ENCODE measurements at places on chromosomes 6 and 20.

GRCh38 chr20:44720997-44721784, 6.0 kb downstream of the CCN5 start:
- no peak for DNase-seq

GRCh38 chr6:169824848-169825557, 73.6 kb downstream of the ERMARD start:
- DNase-seq = peak; percentile 5

- no peak for DNase-seq
Measured at GRCh38 chr6:168071620-168072019, 7.4 kb downstream of the FRMD1 start.

- DNase-seq = no peak
Measured at GRCh38 chr6:107853230-107853629, 29.1 kb upstream of the SCML4 start.

GRCh38 chr6:168133168-168133561, 54.2 kb upstream of the FRMD1 start:
- DNase-seq = no peak

- DNase-seq = peak; percentile 12
Measured at GRCh38 chr20:64112691-64113443, 5.5 kb upstream of the NPBWR2 start.

GRCh38 chr6:166687070-166687878, 60.2 kb upstream of the RPS6KA2 start:
- DNase-seq = no peak

- DNase-seq = no peak
Measured at GRCh38 chr6:137283940-137284810, 65.0 kb upstream of the IFNGR1 start.

- DNase-seq = no peak
Measured at GRCh38 chr6:37068356-37069270, 63.2 kb downstream of the FGD2 start.

DNA sequence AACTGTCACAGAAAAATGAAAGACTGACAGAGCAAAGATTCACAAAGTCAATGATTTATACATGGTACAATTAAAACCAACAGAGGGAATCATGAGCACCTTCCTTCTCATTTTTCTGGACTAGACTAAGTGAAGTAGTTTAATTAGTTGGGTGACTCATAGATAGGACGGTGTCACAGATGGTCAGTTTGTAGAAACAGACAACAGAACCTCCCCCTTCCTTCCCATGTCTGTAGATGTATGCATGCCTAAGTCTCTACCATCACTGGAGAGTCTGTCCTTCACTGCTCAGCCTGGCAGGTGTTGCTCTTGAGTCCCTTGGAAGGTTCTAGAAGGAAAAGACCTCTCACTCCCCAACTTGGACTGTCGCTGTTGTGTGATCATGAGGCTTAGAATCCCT, 75.4 kb upstream of the EEF1E1 start:
- no peak for DNase-seq

GRCh38 chr6:110951986-110952794, 6.3 kb upstream of the GTF3C6 start:
- no peak for DNase-seq

DNA sequence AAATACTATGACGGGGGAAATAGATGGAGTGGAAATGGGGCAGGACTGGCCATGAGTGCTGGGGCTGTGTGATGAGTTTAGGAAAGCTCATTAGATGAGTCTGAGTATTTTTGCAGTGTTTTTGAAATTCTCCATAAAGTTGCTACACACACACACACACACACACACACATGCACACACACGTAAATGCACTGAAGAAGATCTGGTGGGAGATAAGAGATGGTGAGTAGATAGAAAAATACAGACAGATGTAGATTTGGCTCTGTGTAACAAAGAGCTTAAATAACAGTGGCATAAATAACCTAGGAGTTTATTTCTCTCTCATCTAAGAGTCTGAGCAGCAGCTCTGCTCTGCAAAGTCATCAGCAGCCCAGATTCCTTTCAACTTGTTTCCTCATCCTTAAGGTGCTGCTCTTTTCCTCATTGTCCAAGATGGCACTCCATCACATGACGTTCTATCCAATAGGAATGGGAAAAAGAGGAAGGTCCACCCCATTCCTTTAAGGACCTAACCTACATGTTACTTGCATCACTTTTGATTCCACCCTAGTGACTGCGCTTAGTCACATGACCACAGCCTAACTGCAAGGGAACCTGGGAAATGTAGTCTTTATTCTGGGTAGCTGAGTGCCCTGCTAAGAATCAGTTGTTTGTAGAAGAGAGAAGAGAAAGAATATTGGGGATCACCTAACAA, 76.4 kb downstream of the EYA2 start:
- no peak for DNase-seq

DNA sequence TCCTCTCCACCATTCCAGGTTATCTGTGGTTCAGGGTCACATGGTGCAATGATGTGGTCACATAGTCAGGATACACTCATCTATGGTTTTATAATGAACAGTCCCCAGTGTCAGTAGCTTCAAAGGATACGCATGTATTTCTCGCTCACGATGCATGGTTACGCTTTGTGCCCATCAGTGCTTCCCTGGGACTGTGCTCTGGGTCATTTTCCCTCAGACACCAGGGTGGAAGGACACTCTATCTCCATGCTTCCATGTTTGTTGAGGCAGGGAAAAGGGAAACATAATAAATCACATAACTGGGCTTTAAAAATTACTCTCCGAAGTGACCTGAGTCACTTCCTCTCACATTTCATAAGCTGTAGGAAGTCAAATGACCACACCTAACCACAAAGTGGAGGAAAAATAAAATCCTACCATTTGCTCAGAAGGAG, 394.8 kb upstream of the NOX3 start:
- DNase-seq = no peak

Data from activated T-cell treated with anti-CD3 and anti-CD28 coated beads, Interleukin-2, amount 50 U/mL, for 48 hours (primary cell).